ENCODE measurements at places on chromosomes 6 and 20.

- H3K27ac ChIP-seq, result peak overlapping the region; percentile 28
- H3K36me3 ChIP-seq, result peaks cover 53% of the 10 kb centered on the region
- DNase-seq, result no peak
Measured at GRCh38 chr6:14130435-14131075, 13.0 kb downstream of the CD83 start.

GRCh38 chr6:132750455-132751248, 7.1 kb downstream of the VNN2 start:
- peak overlapping the region; percentile 47 for H3K27ac ChIP-seq
- no peak for DNase-seq
- peak overlapping the region; percentile 78 for H3K4me3 ChIP-seq
- H3K4me1 ChIP-seq, result peaks cover 12% of the 10 kb centered on the region
- peaks cover 8% of the 10 kb centered on the region for H3K36me3 ChIP-seq

DNA sequence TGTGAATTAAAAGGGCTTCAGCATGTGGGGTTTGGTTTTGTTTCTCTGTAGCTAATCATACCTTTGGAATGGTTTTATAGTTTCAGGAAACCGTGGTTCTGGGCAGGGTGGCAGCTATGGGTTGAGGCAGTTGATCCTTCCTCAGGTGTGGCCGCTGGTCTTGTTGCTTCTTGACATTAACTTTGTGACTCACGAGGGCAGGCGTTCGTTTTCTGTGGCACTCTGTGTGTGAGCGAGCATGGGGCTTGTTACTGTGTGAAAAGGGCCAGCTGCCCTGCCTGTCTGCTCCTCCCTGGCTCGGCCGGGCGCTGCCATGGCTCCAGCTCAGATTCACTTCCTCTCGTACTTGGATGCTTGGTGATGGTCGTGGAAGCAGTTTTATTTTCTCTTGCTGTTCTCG, 16.2 kb downstream of the DNAJC5 start:
- H3K4me3 ChIP-seq, result peak overlapping the region; percentile 38
- H3K27ac ChIP-seq, result peak overlapping the region; percentile 88
- H3K27me3 ChIP-seq, result no peaks in the 10 kb centered on the region
- DNase-seq, result no peak
- H3K4me1 ChIP-seq, result peaks cover 29% of the 10 kb centered on the region

DNA sequence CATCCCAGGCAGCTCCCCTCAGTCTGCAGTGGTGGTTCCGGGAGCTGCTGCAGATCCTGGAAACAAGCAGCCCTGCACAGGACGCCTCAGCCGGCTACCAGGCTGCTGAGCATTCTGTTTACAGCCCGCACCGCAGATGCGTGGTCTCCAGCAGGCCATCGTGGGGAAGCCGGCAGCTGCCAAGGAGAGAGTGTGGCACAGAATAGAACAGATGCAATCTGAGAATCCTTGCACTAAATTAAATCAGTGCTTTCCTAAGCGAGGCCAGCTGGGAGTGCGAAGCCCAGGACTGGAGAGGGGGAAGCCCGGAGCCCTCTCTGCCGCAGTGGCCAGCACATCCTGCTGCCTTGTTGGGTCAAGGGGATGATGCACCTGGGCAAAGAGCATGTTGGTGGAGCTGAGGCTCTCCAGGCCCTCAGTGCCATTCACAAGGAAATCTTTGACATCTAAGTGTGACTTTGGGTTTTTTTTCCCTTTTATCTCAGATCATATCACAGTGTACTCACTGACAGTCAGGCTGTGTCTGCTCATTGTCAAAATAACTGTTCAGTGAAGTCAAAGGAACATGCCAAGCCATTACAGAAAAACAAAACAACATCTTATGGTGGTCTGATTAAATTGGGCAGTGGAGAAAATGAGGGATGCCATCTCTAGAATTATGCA, 118.1 kb downstream of the SYNDIG1 start:
- H3K27me3 ChIP-seq, result peaks cover 16% of the 10 kb centered on the region
- H3K4me3 ChIP-seq, result no peak overlapping the region
- H3K27ac ChIP-seq, result no peak overlapping the region
- DNase-seq, result no peak
- no peaks in the 10 kb centered on the region for H3K36me3 ChIP-seq

DNA sequence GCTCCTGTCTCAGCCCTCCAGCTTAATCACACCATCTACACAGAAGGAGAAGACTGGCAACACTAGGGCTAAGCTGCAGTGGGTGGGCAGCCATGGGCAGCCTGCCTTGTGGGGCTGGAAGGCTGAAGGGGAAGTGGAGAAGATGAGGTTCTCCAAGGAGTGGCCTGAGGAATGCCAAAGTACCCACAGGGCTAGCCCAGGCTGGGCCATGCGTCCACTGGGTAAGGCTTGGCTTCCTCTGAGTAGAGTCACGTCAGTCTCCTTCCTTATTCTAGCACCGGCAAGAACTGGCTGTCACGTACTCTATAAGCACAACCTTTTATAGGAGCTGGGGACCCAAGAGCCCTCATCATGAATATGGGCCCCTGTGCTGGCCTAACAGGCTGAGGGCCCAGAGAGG, 110.6 kb upstream of the SIRPA start:
- H3K36me3 ChIP-seq, result no peaks in the 10 kb centered on the region
- no peak overlapping the region for H3K4me3 ChIP-seq
- no peak for DNase-seq
- peaks cover 96% of the 10 kb centered on the region for H3K27me3 ChIP-seq
- no peaks in the 10 kb centered on the region for H3K4me1 ChIP-seq

- H3K4me3 ChIP-seq, result no peak overlapping the region
- H3K36me3 ChIP-seq, result no peaks in the 10 kb centered on the region
- H3K4me1 ChIP-seq, result no peaks in the 10 kb centered on the region
- H3K27me3 ChIP-seq, result no peaks in the 10 kb centered on the region
- no peak for DNase-seq
Measured at GRCh38 chr6:64732888-64733287, 974.1 kb downstream of the EYS start.

DNA sequence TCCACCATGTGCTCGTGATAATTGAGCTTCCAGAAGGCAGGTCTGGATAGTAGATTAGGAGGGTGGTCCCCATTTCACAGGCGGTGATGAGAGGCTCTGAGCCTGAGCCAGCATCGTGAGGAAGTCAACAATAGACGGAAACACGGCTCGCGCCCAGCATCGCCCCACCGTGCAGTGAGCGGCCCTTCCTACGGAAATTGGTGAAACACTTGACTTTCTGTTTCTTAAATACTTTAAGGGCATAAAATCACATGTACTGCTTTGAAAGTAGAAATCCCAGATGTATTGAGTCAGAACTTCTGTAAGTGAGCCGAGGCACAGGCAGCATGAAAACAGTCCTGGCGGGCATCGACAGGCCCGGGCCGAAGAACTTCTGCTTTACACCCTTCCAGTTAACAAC, 4.3 kb upstream of the KIF25 start:
- no peak overlapping the region for H3K27ac ChIP-seq
- H3K27me3 ChIP-seq, result no peaks in the 10 kb centered on the region
- H3K36me3 ChIP-seq, result no peaks in the 10 kb centered on the region
- H3K4me3 ChIP-seq, result no peak overlapping the region

DNA sequence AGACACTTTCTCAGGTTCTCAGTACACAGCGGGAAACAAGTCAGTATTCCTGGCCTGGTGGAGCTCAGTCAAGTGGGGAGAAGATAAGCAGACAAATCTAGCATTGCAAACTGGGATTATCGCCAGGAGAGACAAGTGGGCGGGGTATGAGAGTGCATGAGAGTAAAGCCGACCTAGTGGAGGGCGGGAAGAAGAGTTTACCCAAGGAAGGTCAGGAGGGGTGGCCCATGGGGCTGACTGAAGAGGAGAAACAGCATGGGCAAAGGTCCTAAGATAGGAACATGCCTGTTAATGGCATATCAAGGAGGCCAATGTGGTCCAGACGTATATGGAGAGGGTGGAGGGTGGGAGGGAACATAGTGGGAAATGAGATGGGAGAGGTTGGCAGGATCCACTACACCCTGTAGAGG, 12.4 kb upstream of the CSNK2A1 start:
- no peaks in the 10 kb centered on the region for H3K36me3 ChIP-seq
- no peak overlapping the region for H3K4me3 ChIP-seq
- H3K27me3 ChIP-seq, result peaks cover 60% of the 10 kb centered on the region
- DNase-seq, result no peak
- no peaks in the 10 kb centered on the region for H3K4me1 ChIP-seq

GRCh38 chr20:16785226-16785625, 37.1 kb downstream of the OTOR start:
- no peak overlapping the region for H3K4me3 ChIP-seq
- peaks cover 42% of the 10 kb centered on the region for H3K27me3 ChIP-seq
- no peak for DNase-seq
- H3K27ac ChIP-seq, result no peak overlapping the region
- H3K36me3 ChIP-seq, result no peaks in the 10 kb centered on the region

DNA sequence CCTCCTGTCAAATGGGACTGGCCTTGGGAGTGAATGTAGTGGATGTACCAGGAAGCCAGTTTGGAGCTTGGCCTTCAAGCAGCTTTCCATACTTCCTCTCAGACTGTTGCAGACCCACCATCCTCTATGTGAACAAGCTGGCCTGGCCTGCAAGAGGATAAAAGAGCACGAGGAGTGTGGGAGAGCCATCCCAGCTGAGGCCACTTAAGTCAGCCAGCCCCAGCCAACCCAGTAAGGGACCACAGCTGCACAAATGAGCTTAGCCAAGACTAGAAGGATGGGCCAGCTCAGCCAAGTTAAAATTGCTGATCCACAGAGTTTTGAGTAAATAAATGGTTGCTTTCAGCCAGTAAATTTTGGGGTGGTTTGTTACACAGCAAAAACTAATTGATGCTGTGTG, 156.9 kb upstream of the SOX4 start:
- no peak overlapping the region for H3K4me3 ChIP-seq
- H3K27ac ChIP-seq, result no peak overlapping the region
- peaks cover 14% of the 10 kb centered on the region for H3K4me1 ChIP-seq
- H3K36me3 ChIP-seq, result no peaks in the 10 kb centered on the region
- H3K27me3 ChIP-seq, result peaks cover 8% of the 10 kb centered on the region
- DNase-seq, result no peak

GRCh38 chr20:35595901-35596300, 19.7 kb upstream of the SPAG4 start:
- no peak for DNase-seq
- no peak overlapping the region for H3K4me3 ChIP-seq
- peaks cover 4% of the 10 kb centered on the region for H3K4me1 ChIP-seq
- peaks cover 18% of the 10 kb centered on the region for H3K27me3 ChIP-seq
- no peaks in the 10 kb centered on the region for H3K36me3 ChIP-seq

GRCh38 chr20:49561806-49562205, 6.1 kb downstream of the PTGIS start:
- DNase-seq, result no peak
- H3K4me3 ChIP-seq, result no peak overlapping the region

DNA sequence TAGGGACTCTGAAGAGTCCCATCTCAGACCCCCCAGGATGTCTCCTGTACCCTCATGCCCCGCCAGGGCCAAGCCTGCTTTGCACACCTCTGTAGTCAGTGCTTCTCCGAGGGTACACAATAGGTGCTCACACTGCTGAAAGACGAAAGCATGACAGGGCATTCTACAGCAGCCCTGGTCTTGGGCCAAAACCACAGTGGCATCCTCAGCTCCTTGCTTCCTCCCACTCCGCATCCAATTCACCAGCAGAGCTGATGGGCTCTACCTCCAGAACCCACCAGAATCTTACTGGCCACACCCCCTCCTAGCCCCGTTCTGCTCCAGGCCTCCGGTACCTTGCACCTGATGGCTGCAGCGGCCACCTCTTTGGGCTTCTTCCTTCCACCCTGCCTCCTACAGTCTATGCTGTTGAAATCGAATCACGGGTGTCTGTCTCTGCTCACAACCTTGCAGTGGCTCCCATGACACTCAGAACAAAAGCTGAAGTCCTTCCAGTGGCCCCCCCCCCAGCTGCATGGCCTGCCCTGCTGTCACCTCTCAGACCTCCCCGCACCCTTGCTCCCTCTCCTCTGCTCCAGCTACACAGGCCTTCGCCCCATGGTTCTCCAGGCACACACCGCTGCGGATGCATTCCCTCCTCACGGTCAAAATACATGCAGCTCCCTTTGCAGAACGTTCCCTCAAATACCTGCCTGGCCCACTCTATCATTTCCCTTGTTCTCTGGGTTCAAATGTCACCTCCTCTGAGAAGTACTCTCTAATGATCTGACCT, 1.2 kb downstream of the ANGPT4 start:
- H3K27ac ChIP-seq, result no peak overlapping the region
- peaks cover 3% of the 10 kb centered on the region for H3K36me3 ChIP-seq
- DNase-seq, result no peak
- H3K4me3 ChIP-seq, result no peak overlapping the region
- peaks cover 20% of the 10 kb centered on the region for H3K27me3 ChIP-seq
- H3K4me1 ChIP-seq, result peaks cover 8% of the 10 kb centered on the region

- peaks cover 54% of the 10 kb centered on the region for H3K27me3 ChIP-seq
- H3K27ac ChIP-seq, result no peak overlapping the region
- no peaks in the 10 kb centered on the region for H3K4me1 ChIP-seq
- H3K4me3 ChIP-seq, result no peak overlapping the region
- no peaks in the 10 kb centered on the region for H3K36me3 ChIP-seq
- DNase-seq, result no peak
Measured at GRCh38 chr6:7763881-7764280, 38.0 kb downstream of the BMP6 start.

- H3K36me3 ChIP-seq, result peaks cover 4% of the 10 kb centered on the region
- DNase-seq, result no peak
- no peaks in the 10 kb centered on the region for H3K27me3 ChIP-seq
- H3K4me1 ChIP-seq, result peaks cover 35% of the 10 kb centered on the region
- H3K4me3 ChIP-seq, result no peak overlapping the region
- H3K27ac ChIP-seq, result peak overlapping the region; percentile 92
Measured at GRCh38 chr20:5080384-5080877, 39.3 kb downstream of the PCNA start.

GRCh38 chr6:30719356-30719755, 796 bp upstream of the TUBB start:
- H3K27ac ChIP-seq, result peak overlapping the region; percentile 81
- no peak for DNase-seq
- H3K4me3 ChIP-seq, result peak overlapping the region; percentile 97
- peaks cover 64% of the 10 kb centered on the region for H3K36me3 ChIP-seq
- H3K4me1 ChIP-seq, result peaks cover 54% of the 10 kb centered on the region

- H3K27me3 ChIP-seq, result no peaks in the 10 kb centered on the region
- H3K4me1 ChIP-seq, result peaks cover 54% of the 10 kb centered on the region
- DNase-seq, result no peak
- H3K4me3 ChIP-seq, result no peak overlapping the region
- peaks cover 65% of the 10 kb centered on the region for H3K36me3 ChIP-seq
Measured at GRCh38 chr20:51507216-51508036, 35.1 kb downstream of the NFATC2 start.

DNA sequence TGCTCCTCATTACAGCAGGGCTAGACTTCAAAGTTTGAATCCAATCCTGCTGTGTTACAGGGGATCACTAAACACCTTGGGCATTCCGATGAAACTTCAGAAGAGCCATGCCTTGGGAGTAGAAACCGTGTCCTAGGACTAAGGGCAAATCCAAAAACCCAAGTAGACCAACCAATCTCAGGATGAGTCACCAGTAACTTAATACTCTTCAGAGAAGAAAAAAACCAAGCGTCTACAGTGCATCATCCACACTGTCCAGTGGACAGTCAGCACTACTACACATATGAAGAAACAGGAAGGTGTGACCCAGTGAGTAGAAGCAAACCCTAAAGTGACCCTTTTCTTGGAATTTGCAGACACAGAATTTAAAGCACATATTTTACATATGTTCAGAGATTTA, 39.5 kb upstream of the VAPB start:
- H3K4me3 ChIP-seq, result no peak overlapping the region
- peak overlapping the region; percentile 75 for H3K27ac ChIP-seq
- DNase-seq, result no peak
- H3K36me3 ChIP-seq, result peaks cover 26% of the 10 kb centered on the region
- no peaks in the 10 kb centered on the region for H3K27me3 ChIP-seq
